ENCODE measurements at places on chromosomes 7 and 10.
A peak's percentile ranks its signal among the peaks of the same experiment; 100 is the strongest.

- no peak for DNase-seq
Observed at GRCh38 chr10:7119325-7120015, 291.4 kb downstream of the SFMBT2 start.

GRCh38 chr10:81036257-81036656 lies 498.6 kb downstream of the SH2D4B start:
- no peak for DNase-seq

DNA sequence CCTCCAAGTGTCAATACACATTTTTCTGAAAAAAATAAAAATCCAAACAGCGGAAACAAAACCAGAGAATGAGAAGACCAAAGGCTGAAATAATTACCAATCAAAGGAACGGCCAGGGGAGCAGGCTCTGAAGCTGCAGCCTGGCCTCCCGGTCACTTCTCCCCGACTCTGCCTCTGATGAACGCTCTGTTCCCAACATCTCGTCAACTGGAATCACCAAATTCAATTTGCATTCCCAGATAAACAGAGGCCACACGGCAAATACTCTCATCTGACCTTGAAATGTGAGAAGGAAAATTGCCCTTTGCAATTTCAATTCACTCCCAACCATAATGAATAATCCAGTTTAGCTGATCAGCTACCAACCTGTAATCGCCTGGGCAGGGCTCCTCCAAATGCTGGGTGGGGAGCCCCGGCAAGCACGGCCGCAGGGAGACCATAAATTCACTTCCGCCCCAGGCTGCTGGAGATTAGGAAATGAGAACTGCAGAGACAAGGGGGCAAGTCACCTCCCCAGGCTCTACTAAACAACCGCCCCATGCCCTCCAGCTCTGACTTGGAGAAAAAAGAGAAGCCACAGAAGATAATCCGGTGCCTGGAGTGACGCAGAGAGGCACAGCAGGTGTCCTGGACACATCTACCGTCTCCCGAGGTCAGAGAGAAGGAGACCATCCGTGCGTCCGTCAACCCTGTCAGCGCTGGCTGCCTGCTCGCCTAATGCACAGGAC lies 153.2 kb downstream of the MAD1L1 start:
- DNase-seq: no peak

DNA sequence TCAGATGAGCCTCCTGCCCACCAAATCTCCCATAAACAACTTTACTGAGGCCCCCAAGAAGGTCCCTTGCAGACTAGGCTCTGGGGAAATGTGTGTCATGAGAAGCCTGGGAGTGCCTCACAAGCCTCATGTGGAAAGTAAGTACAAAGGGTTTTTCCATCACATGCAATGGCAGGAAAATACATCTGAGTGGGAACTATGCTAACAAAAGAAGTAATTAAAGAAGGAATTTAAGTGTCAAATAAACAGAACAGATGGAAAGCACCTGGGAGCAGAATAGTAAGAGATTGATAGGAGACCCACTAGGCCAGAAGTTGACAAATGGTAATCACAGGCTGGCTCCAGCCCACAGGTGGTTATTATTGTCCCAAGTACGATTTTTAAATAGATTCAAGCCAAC lies 20.5 kb downstream of the GSAP start:
- no peak for DNase-seq

GRCh38 chr7:93895859-93896600 lies 5.5 kb upstream of the TFPI2 start:
- DNase-seq: no peak

DNA sequence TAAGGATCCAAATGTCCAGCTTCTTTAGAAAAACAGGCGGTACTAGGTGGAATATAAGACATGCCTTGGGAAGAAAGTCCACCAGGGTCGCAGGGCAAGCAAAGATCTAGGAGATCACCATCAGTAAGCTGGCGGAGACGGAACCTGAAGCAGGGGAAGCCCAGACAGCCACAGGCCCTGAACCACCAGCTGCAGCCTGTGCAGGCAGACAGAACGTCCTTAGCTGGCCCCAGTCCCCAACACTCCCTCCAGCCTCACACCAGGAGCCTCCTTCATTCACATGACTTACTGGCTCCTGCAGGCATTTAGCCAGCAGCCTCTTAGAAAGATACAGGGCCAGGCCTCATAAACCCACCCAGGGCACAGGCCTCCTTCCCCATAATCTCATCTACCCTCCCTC lies 17.4 kb downstream of the RGS10 start:
- no peak for DNase-seq

DNA sequence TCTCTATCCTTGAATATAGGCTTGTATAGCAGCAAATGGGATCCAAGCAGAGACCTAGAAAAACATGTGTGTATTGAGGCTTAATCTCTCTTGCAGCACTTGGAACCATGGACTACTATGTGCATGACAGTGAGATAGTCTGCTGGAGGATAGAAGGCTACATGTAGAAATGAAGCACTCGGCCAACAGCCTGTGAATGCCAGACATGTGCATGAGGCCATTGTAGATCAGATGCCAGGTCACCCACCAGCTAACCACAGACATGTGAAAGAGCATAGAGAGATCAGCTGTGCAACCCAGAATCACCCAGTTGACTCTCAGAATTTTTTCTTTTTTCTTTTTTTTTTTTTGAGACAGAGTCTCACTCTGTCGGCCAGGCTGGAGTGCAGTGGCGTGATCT lies 90.9 kb downstream of the NT5C2 start:
- no peak for DNase-seq

DNA sequence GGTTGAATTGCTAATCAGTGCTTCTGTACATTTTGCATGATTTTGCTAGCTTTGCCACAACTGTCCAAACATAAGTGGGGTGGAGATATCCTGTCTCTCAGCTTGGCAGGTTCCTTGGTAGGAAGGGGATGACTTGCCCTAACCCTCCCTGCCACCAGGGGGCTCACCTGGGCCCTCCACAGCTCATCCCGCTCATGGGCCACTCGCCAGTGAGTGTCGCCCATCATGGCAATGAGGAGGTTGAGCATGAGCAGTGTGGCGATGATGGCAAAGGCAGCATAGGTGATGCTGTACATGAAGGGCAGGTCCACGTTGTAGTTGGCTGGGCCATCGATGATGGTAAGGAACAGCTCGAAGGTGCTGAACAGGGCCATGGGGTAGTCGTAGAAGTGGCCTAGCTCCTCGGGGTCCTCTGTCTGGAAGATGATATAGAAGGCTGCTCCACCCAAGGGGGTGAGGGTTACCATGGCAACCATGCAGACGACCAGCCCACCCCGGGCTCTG lies 12.2 kb downstream of the TRPV6 start:
- peak; percentile 23 for DNase-seq

- no peak for DNase-seq
Observed at GRCh38 chr10:50874723-50875122, 10.7 kb downstream of the A1CF start.

DNA sequence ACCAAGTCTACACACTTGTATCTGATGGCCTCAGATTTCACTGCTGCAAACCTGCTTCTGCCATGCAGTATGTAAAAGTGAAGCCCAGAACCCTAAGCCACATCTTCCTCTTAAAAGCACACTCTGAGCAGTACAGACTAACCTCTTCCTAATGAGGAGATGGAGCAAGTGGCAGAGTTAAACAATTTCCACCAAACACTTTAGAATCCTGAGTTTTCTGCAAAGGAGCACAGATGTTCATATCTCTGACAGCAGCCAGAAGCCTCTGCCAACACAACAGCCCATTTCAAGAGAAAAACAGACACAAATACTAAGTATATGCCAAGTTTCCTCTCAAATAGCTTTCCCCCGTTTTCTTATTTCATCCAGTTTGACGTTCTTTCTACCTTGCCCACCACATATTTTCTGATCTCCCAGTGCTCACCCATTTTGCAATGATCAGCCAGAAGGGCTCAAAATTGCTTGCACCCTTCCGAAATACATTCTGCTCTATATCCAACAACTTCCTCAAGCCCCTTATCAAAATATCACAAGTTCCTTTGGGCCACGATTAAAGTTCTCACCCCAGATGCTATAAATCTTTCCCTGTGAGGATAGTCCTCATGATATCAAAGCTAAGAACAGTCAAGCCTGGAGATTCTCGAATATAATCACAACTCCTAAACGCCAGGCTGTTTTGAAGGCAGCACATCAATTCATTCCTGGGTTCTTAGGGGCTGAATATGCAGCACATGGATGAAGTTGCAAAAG lies 27.5 kb downstream of the ELMO1 start:
- no peak for DNase-seq

DNA sequence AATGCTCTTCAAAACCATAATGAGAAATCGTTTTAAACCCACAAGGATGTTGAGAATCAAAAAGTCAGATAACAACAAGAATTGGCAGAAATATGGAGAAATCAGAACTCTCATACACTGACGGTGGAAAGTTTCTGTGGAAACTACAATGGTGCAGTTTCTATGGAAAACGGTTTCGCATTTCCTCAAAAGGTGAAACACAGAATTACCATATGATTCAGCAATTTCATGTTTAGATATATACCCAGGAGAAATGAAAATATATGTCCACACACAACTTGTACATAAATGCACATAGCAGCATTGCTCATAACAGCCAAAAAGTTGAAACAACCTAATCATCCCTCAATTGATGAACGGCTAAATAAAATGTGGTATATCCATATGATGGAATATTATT lies 218.2 kb downstream of the ARL4A start:
- DNase-seq: no peak

DNA sequence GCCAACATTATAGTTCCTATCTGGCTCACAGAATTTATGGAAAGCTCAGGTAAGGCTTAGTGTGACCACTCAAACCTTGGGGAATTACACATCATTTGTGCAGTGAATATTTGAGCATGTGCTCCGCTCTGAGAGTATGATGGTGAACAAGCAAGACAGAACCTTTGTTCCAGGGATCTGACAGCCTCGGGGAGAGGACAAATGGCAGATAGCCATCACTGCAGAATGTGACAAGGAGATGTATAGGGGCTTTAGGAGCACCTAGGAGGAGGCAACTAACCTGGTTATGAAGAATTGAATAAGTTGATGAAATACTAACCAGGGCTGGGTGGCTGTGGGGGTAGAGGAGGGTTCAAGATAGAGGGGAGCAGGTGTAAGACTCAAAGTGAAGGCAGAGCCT lies 290.5 kb downstream of the GFRA1 start:
- no peak for DNase-seq

DNA sequence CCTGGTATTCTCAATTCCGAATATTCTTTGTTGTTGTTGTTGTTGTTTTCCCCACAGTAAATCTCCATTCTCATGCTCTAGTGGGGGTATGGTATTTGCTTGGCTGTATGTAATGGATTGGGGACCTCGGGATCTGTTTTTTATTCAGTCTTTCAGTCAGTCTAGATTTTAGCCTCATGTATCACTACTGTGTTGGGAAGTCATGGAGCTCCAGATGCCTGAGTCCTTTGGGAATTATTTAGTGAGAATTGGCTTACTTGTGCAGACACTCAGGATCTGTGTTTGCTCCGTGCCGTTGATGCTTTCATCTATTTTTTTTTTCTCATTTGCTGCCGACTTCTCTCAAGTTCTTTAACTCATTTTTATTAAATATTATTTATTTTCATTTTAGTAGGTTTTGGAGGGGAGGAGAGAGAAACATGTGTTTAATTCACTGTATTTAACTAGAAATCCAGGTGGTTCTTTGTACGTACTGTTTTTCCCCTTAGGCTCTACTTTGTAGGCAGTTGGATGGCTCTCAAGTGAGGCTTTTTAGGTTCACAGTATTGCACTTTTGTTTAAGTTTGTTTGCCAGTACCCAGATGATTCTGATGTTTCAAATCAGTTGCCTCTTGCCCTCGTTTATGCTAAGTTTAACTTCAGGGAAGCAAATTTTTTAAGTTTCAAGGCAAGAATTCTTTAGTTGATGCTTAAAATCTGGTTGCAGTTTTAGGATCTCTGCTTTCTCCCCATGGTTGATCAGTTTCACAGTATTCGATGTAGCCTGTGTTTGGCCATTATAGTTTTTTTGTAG lies 36.9 kb downstream of the ZNRF2 start:
- no peak for DNase-seq

GRCh38 chr10:52514481-52514880 lies 200.4 kb downstream of the DKK1 start:
- DNase-seq: no peak

DNA sequence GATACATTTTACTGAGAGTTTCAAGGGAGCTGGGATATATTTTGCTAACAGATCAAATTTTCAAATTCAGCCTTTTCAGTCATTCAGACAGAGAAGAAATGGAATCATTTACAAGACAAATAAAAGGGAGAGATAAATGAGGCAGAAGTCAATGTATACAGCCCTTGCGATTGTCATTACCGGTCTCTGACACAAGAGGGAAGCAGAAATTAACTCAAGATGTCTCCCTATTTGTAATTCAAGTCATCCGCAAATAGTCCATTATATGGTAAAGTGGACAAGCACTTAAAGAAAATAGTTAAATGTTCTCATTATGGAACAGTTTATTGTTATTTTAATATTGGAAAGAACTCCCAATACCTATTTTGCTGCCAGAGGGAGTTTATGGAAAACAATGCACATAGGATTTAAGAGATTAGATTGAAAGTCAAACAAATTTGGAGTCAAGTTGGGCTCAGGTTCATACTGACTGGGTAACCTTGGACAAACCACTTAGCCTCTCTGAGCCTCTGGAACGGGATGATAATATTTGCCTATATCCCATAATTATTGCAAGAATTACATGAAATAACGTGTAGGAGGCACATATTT lies 89.3 kb upstream of the PRKCQ start:
- DNase-seq: peak; percentile 55

DNA sequence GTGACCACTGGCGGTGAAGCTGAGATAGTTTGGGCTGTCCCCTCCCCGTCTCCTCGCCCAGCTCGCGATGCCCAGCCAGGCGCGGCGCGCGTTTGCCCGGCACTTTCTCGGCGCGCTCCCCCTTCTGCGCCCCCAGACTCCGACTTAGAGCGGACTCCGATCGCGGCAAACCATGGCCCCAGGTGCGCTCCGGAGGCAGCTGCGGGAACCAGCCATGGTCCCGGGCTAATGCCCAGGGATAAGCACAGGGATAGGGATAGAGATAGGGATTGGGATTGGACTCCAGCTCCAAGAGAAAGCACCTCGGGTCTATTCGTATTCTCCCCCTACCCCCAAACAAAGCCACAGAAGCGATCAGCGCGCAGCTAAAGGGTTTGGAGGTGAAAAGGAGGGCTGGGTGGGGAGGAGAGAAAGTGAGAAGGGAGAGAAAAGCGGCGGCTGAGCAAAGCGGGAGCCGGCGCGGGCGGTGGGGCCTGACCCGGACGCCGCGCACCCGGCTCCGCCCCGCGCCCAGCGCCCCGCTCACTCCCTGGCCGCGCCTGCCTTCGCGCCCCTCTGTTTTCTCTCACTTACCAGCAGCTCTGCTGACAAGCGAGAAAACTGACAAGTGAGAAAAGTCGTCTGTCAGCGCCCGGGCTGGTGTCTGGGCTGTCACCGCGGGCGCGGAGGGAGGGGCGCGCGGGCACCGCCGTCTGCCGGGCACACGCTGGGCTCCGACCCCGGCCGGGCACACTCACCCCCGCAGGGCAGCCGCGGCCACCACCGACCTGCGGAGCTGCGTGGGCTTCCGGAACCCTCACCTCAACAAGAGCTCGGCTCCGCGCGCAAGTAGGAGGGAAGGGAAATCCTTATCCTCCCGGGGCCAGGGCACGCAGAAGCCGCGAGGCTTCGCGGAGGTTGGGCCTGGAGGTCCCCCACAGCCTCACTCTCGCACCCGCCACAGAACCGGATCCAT lies at the start of gene PDE1C:
Gene PDE1C (minus strand): TSS at position 2 of the 955 bp plus-strand sequence.
- no peak for DNase-seq

Data from SW480 (cell line).